H4 (cell line): ENCODE measurements at places on chromosomes 6 and 20. TPM values are rescaled to one million over a fixed set of nuclear protein-coding genes. Genes with fewer than 3 reads are reported as not detected.

DNA sequence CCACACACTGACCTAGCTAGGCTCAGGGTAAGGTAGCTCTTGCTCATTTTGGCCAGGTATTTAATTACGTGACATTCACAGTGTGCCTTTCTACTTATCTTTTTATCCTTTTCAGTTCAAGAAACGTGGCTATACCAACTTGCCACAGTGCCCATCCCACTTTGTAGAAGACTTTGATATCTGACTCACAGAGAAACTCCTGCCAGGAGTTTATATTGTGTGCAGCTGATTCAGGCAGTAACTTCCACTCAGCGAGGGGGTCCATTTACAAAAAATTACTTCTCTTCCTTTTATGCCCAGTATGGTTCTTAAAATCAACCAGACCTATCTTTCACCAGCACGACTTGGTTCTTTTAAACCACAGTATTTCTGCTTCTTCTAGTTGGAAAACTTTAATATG is 75.6 kb downstream of the PRL start:
- no peak for DNase-seq

- DNase-seq, result no peak
Observed at GRCh38 chr6:111199935-111200334, 112.6 kb downstream of the SLC16A10 start.

GRCh38 chr20:38842558-38842981 is 37.1 kb downstream of the PPP1R16B start:
- DNase-seq, result no peak

DNA sequence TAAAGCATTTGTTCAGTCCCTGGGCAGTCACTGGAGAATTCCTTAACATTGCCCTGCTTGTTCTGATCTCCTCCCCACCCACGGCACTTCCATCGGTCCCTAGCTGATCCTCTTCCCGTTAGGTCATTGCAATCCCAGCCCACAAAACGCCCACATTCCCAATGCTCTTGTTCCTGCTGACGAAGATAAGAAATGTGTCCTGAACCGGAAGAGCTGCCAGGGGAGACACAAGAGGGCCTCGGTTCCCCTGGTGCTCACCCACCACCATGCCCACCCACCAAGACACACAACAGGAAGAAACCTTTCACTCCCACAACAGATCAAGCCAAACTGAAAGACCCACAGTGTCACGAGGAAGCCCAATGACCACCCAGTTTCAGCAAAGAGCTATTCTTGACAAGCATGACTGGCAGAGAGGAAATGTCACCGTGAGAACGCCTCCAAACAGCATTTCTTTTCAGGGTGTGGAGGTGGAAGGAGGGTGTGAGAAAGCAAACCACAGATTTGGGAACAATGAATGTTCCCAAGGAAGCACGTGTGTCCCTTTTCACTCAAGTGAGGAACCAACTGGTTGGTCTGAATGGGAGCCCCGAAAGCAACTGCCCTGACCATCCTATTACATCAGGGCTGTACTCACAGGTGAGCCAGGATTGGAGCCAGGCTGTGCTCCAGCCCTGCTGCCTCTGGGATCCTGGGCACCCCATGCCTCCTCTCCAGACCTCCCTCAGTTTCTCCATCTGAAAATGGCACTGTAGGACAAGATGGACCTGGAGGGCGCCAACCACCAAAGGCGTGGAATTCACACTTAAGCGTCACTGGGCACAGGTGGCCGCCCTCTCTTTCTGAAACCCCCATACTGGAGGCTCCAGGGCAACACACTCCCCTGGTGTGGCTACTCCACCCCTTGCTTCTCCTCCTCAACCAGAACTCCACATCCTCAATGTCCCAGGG is 97.5 kb downstream of the ZMYND8 start:
- no peak for DNase-seq

DNA sequence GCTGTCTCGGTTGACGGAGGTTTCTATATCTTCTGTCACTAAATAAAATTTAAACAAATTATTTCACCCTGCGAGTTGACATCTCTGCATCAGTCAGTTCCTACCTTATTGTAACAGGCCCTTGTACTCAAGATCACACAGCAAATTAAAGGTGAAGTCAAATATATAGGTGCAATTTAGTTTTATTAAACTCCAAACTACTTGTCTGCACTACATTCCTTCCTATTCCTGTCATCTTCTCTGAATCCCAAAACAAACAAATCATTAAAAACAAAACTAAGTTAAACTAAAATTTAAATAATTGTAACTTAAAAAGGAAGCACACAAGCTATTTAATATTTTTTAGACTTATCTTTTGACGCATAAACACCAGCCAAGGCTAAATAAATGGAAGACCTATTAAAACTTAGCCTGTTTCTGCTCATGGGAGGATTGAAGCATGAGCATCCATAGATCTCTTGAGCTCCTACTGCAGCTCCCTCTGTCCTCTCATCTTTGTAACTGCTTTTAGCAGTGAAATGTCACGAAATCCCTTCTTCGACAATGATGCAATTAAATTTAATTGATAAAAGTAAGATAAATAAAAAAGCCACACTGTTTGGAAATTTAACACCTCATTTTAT is 1152.3 kb upstream of the GJE1 start:
- no peak for DNase-seq

The CLVS2 gene
- 0.04 TPM in 1 of 2 replicates, not detected in the other for total RNA-seq

The TREM2 gene
- 0.27 TPM in 1 of 2 replicates, not detected in the other for total RNA-seq

The PAK5 gene
- 0.21 and 0.39 TPM in 2 replicates for total RNA-seq

The LINC00237 gene
- total RNA-seq, result not detected in 2 replicates
